ENCODE measurements at places on chromosomes 6 and 20.

- DNase-seq, result peak; percentile 21
Measured at GRCh38 chr20:35363190-35363589, 48.6 kb downstream of the UQCC1 start.

GRCh38 chr6:165047952-165048351 is 261.5 kb downstream of the C6orf118 start:
- no peak for DNase-seq

- no peak for DNase-seq
Measured at GRCh38 chr6:143637691-143638090, 40.1 kb upstream of the PHACTR2 start.

DNA sequence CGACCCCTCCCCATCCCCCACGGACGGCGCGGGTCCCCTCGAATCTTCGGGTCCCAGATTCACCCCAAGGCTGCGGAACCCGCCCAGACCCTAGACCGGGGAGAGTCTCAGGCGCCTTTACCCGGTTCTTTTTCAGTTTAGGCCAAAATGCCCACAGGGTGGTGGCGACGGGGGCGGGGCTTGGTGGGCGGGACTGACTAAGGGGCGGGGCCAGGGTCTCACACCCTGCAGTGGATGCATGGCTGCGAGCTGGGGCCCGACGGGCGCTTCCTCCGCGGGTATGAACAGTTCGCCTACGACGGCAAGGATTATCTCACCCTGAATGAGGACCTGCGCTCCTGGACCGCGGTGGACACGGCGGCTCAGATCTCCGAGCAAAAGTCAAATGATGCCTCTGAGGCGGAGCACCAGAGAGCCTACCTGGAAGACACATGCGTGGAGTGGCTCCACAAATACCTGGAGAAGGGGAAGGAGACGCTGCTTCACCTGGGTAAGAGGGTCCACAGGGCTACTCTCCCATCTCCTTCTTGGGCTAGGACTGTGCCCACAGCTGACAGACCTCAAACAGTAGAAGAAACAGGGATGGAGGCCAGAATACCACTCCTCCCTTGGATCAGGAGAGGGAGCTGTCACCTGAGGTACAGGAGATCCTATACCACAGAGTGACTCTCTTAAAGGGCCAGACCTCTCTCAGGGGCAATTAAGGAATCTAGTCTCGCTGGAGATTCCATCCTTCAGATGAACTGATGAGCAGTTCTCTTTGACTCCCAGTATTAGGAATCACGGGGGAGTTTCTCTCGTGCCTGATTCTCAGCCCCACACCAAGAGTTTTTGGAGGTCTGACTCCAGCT is 942 bp downstream of the HLA-E start:
- peak; percentile 63 for DNase-seq

DNA sequence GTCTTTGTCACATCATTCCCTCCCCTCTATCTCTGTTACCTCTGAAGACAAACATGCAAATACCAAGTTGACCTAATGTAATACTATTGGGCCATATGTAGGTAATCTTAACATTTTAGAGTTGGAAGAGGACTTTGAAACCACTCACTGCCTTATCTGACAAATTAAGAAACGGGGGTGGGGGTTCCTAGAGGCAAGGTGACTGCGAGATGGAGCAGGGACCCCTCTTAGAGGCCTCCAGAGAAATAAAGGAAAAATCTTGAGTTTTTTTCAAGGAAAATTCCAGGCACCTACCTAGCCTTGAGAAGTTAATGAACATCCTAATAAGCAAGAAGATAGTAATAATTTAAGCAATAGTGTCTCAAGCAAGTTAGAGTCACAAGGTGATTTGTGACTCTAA is 270.8 kb downstream of the CD83 start:
- DNase-seq, result no peak

GRCh38 chr6:98839781-98840361 is 5.5 kb downstream of the POU3F2 start:
- peak; percentile 46 for DNase-seq

DNA sequence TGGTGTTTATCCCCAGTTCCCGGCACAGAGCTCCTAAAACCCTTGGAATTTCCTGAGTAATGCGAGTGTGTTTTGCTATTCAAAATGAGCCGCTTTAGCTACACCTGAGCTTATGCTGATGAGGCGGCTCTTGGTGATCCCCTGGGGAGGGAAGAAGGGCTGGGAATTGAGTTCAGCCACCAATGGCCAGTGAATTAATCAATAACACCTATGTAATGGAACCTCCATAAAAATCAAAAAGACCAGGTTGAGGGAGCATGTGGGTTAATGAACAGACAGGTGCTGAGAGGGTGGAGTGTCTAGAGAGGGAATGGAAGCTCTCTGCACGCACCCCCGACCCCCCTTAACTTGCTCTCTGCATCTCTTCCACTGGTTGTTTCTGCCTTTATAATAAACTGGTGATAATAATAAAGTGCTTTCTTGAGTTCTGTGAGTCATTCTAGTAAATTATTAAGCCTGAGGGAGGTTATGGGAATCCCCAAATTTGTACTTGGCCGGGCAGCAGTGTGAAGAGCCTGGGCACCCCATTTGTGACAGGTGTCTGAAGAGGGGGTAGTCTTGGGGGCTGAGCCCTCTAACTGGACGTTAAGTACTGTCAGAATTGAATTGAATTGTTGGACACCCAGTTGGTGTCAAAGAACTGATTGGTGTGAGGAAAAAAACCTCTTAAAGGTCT is 24.6 kb upstream of the SERPINB1 start:
- no peak for DNase-seq

- DNase-seq, result no peak
Measured at GRCh38 chr6:78863576-78863975, 3.8 kb upstream of the IRAK1BP1 start.

GRCh38 chr6:6315660-6316059 is 4.8 kb downstream of the F13A1 start:
- DNase-seq, result peak; percentile 52

Data from fibroblast of skin of scalp (primary cell).